Activated CD8-positive, alpha-beta T cell treated with anti-CD3 and anti-CD28 coated beads for 36 hours (primary cell): ENCODE measurements at places on chromosomes 1 and 21.

DNA sequence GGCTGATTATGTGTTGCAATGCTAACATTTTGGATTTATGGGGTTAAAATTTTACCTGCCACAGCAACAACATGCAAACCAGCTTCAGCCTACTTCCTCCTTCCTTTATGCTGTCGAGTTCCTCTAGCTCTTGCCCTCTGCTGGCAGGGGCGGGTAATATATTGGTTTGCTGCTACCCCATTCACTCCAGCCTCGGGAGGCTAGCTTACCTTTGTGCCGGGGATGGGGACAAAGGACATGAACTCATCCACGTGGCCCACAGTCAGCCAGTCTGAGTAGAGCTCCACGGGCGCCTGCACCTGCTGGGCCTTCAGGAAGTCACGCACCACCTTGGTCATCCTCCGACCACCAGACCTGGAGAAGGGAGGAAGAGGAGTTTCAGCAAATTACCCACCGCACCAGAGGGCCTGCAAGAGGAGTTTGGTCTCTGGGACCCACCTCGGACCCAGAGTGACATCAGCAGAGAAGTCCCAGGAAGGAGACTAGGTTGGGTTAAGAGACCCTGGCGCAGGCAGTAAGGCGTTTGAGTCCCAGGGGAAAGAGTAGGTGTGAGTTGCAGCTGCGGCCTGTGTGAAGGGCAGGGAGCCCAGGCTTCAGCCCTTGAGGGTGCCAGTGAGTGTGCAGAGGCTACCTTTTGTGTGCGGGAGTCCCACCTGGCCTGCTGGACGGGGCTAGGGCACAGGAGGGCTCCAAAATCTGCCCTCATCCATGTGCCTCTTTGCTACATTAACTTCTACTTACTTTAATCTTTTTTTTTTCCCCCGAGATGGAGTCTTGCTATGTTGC lies 21.8 kb upstream of the SDHB start:
- no peak overlapping the region for H3K4me3 ChIP-seq
- H3K27me3 ChIP-seq = no peaks in the 10 kb centered on the region
- H3K4me1 ChIP-seq = no peaks in the 10 kb centered on the region
- DNase-seq = peak; percentile 37
- no peak overlapping the region for H3K27ac ChIP-seq
- no peaks in the 10 kb centered on the region for H3K36me3 ChIP-seq

DNA sequence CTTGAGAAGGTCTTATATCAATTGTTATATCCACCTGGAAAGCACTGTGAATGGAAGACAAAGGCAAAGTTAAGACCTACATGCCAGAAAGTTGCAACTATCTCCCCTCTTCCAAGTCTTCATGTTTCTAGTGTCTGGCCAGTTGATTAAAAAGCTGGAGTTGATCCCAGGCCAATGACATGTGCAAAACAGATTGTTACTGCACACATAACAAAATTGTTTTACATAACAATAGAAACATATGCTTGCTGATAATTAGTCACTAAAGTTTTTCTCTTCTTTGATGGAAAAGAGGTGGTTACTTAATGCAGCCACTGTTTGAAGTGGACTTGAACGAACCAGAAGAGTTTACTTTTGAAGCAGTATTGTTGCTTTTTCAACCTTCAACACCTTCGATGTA lies 158.2 kb downstream of the TGFBR3 start:
- peaks cover 35% of the 10 kb centered on the region for H3K4me1 ChIP-seq
- H3K36me3 ChIP-seq = peaks cover 3% of the 10 kb centered on the region
- no peaks in the 10 kb centered on the region for H3K27me3 ChIP-seq
- H3K4me3 ChIP-seq = no peak overlapping the region
- no peak for DNase-seq

DNA sequence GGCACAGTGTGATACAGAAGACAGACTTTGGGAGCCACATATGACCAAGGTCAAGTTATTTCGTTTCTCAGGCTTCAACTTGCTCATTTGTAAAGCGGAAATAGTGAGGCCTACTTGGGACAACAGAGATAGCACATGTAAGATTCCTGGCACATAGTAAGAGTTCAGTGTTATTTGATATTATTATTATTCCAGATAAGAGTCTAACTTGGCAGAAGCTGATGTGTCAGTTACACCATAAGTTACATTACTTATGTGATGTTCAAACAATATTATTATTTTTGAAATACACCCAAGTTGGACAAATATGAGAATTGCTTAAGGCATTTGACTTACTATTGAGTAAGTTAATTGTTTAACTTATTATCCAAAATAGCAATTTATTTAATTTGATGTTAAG lies 10.2 kb upstream of the CYP4X1 start:
- H3K27me3 ChIP-seq = peaks cover 1% of the 10 kb centered on the region
- DNase-seq = no peak
- no peaks in the 10 kb centered on the region for H3K4me1 ChIP-seq
- no peak overlapping the region for H3K27ac ChIP-seq
- H3K36me3 ChIP-seq = no peaks in the 10 kb centered on the region

DNA sequence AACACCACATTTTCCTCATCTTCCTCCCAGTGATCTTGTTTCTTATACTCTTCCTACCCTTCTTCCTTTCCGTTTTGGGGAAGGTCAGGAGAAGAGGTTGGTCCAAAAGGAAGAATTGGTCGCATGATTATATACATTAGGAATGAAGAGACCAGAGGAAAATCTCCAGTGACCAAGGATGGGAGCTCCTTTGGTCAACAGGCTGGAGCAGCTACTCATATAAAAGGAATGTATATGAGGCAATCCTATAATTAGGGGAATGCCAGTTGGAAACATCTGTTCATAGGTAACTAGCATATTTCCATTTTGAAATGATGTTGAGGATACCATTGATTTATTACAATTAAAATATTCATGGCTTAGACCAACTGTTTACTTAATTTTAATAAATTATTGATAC lies 114.5 kb downstream of the LRRC40 start:
- no peak overlapping the region for H3K4me3 ChIP-seq
- H3K36me3 ChIP-seq = no peaks in the 10 kb centered on the region
- no peak for DNase-seq
- H3K4me1 ChIP-seq = no peaks in the 10 kb centered on the region

DNA sequence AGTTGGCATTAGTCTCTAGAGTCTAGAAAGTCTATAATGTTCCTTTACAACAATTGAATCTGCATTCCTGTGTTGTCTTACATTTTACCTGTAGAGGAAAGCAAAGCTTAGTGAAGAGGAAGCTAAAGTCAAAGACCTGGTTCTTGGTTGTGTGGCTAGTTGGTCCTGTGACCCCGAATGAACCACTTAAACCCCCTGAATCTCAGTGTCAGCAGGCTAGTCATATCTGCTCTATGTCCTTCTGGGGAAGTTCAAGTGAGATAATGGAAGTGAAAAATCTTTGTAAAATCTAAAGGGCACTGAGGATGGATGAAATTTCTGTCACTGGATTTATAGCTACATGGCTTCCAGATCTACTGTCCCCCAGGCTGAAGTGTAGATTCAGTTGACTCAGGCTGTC lies 24.0 kb upstream of the AIM2 start:
- H3K4me1 ChIP-seq = no peaks in the 10 kb centered on the region
- peaks cover 32% of the 10 kb centered on the region for H3K27me3 ChIP-seq
- no peak overlapping the region for H3K4me3 ChIP-seq
- DNase-seq = no peak
- H3K27ac ChIP-seq = no peak overlapping the region
